NCI-H1436 (cell line): ENCODE measurements at places on chromosomes 16 and 17.

DNA sequence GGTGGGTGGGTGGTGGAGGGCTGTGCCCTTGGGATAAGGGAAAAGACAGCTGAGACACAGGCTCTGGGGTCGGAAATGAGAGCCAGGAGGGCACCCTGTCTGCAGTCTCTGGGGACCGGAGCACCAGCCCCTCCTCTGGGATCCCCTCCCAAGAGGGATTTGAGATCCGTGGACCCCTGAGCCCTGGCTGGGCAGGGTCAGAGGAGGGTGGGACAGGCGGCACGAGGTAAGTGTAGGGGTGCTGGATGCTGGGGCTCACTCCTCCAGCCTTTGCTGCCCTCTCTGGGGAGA, 425 bp downstream of the SGSH start:
- DNase-seq, result no peak

GRCh38 chr16:55559933-55560516, 6.5 kb upstream of the CAPNS2 start:
- no peak for DNase-seq

DNA sequence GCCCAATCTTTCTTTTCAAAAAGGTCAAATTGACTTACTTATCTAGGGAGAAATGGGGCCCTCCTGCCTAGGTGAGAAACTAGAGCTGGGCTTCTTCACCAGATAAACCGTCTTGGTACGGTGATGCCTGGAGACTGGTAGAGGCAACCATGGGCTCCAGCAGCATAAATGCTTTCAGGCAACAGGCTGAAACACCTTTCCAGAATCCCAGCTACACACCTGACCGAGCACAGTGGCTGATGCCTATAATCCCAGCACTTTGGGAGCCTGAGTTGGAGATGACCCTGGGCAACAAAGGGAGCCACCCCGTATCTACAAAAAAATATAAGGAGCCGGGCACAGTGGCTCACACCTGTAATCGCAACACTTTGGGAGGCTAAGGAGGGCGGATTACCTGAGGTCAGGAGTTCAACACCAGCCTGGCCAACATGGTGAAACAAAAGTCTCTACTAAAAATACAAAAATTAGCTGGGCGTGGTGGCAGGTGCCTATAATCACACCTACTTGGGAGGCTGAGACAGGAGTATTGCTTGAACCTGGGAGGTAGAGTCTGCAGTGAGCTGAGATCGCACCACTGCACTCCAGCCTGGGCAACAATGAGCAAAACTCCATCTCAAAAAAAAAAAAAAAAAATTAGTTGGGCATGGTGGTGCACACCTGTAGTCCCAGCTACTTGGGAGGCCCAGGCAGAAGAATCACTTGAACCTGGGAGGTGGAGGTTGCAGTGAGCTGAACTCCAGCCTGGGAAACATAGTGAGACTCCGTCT, 8.0 kb downstream of the TRAF4 start:
- DNase-seq, result no peak

- DNase-seq, result no peak
Observed at GRCh38 chr16:4514606-4515005, 24.0 kb downstream of the CDIP1 start.

DNA sequence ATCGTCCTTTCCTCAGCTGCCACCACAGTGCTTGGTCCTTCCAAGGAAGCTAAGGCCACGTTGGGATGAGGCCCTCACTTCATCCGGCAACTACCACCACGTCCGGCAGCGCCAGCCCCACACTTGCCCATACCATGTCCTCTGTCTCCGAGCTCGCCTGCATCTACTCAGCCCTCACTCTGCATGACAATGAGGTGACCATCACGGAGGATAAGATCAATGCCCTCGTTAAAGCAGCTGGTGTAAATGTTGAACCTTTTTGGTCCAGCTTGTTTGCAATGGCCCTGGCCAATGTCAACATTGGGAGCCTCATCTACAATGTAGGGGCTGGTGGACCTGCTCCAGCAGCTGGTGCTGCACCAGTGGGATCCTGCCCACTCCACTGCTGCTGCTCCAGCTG, 44.9 kb downstream of the TTC19 start:
- DNase-seq, result no peak

- no peak for DNase-seq
Observed at GRCh38 chr17:40447806-40448205, 4.6 kb downstream of the IGFBP4 start.
